ENCODE measurements at places on chromosomes 1 and 21.

GRCh38 chr1:50422946-50423669, at the start of gene DMRTA2:
Gene DMRTA2 (minus strand): TSS chr1:50423443. CDS start chr1:50421536, 1,907 bp downstream.
- DNase-seq = no peak

- no peak for DNase-seq
Measured at GRCh38 chr1:53339736-53340635, 12.1 kb upstream of the LRP8 start.

DNA sequence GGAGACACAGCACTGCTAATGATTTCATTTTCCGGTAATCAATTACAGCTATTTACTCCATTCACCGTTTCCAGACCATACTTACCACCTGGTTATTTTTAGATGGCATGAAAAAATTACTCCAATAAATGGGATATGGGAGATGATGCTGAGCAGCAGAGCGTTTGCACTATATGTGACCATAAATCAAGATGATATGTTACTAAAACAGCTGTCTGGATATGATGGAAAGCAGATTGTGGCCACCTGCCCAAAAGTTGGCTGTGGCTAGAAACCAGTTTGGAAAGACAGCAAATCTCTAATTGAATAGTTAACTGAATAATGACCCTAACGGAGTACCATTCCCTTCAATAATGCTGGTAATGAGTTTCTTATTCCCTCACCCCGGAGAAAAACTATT, 22.5 kb upstream of the KCTD3 start:
- no peak for DNase-seq

GRCh38 chr1:182641561-182641960, 37.4 kb upstream of the RGS16 start:
- no peak for DNase-seq

DNA sequence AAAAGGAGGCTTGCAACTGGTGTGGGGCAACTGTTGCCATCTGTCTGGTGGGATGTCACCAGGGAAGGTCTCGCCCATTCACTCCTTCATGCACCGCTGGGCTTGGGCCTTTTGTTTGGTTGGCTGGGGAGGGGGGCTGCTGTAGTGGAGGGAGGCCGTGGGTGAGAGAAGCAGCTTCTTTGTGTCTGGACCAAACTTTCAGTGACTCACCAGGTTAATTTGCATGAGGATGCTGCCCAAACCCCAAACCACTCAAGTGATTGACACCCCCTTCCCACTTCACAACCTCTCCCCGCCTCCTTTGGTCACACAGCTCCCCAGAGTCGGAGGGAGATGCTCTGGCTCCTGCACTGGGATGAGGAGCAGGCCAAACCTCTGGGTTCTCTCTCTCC, 19.7 kb downstream of the BTG2 start:
- peak; percentile 65 for DNase-seq

GRCh38 chr1:207025146-207025880, 7.2 kb downstream of the C1orf116 start:
- DNase-seq = no peak

- DNase-seq = peak; percentile 61
Measured at GRCh38 chr1:202237052-202237451, 43.5 kb downstream of the LGR6 start.

DNA sequence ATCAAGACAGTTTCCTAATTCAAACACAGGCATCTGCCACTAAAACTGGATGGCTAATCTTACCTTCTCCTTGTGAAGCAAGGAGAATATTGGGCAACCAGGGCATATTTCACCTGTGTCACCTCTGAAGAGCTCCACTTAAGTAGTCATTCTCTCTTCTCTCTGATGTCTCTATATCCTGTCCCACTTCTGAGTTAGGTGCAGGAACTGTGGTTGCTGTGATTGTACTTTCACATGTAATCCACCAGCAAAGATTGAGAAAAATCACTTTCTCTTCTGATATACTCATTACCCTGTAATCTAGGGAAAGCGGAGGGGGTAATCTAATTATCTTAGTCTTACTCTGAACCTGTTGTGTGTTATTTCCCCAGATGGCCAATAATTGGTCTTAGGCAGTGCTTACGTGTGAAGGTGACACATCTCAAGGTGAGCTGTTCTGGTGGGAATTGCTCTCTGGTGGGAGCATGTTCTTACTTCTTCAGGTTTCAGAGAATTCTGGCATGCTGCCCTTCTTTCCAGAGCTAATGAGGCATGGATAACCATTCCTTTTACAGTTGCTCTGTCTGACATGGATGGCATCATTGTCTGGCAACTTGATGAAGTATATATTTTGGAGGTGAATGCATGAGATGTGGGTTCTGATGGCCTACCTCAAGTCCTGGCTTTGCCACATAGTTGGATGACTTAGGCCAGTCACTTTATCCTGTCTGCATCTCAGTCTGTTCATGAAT, 12.0 kb downstream of the XCL2 start:
- DNase-seq = no peak

GRCh38 chr21:28749536-28749935, 243.1 kb downstream of the LTN1 start:
- DNase-seq = no peak

- no peak for DNase-seq
Measured at GRCh38 chr1:87291107-87291506, 37.6 kb upstream of the LMO4 start.

- no peak for DNase-seq
Measured at GRCh38 chr1:16900751-16901150, 5.0 kb downstream of the RNU1-2 start.

DNA sequence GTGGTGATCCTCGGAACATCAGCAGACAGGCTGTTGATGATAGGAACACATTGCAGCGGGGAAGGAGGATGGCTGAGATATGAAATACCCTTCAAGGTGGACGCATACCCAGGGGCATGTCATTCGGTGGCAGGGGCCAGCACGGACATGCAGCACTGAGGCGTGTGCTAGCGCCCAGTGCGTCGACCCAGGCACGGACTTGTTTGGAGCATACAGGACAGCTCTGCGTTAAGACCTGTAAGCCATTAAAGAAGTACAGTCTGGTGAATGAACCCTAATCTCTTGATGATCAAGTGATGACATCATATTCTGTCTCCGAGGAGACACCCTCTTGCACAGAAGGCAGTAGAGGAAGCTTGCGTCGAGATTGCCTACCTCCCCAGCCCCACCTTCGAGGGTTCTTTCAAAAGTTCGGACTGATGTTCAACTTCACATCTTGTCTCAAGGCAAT, 63.6 kb upstream of the KIF26B start:
- DNase-seq = no peak

- DNase-seq = no peak
Measured at GRCh38 chr1:8889925-8890785, 11.7 kb upstream of the ENO1 start.

GRCh38 chr1:212607206-212607912, 1.2 kb upstream of the ATF3 start:
- DNase-seq = peak; percentile 23

DNA sequence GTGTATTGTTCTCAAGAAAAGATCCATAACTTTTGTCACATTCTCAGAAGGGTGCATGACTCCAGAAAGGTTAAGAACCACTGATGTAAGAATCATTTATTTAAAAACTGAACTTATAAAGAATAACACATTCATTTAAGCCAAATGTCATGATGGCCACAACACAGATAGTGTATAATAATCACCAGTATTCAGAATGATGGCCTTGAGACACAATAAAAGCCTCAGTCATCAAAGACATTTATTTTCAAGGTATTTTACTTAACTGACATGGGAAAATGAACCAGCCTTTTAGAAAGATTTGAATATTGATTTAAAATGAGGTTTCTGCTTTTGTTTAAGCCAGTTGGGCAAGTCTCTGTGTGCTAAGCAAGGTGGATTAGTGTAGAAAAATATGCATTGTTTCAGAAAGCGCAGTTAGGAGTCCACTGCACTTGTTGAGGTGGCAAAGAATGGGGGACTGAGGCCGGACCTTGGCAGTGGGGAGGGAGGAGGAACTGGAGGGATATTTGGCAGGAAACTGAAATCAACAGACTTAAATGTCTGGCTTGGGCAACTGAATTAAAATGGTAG, 371.9 kb upstream of the ESRRG start:
- DNase-seq = no peak

GRCh38 chr1:151995774-151996173, 2.1 kb upstream of the S100A10 start:
- DNase-seq = no peak

DNA sequence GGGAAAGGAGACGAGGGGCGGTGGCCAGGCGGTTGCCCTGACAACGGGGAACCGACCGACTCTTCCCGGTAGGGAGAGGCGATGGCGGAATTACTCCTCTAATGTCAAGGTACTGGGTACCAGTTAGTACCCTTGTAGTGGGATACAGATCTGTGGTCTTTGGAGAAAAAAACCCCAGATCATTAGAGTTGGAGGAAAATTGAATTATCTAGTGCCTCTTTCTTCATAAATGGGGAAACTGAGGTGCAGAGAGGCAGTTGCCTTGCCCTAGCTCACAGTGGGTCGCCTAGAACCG, 545 bp upstream of the PEF1 start:
- no peak for DNase-seq

DNA sequence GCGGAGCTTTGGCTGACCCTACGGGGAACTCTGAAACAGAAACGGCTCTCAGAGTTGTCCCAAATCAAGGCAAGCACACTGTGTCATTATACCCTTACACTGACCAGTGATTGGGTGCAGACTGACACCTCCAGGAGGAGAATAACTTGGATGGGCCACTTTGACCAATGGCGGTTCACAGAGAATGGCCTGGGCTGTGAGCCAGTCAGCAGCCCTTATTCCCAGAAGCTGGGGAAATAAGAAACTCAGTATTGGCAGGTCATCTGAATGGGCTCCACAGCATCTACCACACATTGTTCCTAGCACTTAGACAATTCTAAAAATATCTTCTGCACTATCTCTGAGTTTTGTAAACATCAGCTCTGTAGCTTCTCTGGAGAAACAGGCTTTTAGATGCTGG, 265.2 kb downstream of the ADGRL2 start:
- no peak for DNase-seq

- DNase-seq = no peak
Measured at GRCh38 chr1:112866151-112866550, 89.8 kb downstream of the SLC16A1 start.

DNA sequence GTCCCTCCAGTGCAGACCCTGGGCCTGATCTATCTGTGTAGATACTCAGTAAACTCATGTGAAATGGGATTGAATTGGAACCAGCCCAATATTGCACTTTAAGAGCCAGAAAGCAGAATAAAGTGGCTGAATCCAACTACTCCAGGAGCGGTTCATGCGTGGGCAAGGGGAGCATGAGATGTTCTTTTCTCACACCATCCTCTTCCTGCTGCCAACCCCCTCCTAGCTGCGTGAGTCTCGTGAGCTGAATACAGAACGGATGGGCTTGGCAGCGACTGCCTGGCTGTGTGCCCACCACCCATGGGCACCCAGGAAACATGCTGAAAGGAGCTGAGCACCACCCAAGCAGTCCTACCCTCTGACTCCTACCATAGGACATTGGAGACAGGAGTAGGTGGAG, 128.3 kb downstream of the ELAVL4 start:
- DNase-seq = no peak

DNA sequence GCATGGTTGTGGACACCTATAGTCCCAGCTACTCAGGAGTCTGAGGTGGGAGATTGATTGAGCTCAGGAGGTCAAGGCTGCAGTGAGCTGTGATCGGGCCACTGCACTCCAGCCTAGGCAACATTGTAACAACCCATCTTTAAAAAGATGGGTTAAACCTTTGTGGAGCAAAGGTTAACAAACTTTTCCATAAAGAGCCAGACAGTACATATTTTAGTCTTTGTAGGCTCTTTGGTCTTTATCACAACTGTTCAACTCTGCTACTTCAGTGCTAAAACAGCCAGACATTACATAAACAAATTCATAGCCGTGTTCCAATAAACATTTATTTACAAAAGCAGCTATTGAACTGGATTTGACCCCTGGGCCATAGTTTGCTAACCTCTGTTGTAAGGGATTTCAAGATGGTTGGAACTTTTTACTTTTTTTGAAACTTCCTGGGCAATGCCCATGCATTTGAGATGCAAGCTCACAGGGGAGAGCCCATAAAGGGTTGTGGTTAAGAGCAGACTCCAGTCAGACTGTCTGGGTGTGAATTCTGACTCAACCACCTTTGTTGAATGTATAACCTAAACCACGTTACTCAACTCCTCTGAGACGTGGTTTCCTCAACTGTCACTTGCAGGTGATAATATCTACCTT, 10.8 kb downstream of the INAVA start:
- peak; percentile 55 for DNase-seq

DNA sequence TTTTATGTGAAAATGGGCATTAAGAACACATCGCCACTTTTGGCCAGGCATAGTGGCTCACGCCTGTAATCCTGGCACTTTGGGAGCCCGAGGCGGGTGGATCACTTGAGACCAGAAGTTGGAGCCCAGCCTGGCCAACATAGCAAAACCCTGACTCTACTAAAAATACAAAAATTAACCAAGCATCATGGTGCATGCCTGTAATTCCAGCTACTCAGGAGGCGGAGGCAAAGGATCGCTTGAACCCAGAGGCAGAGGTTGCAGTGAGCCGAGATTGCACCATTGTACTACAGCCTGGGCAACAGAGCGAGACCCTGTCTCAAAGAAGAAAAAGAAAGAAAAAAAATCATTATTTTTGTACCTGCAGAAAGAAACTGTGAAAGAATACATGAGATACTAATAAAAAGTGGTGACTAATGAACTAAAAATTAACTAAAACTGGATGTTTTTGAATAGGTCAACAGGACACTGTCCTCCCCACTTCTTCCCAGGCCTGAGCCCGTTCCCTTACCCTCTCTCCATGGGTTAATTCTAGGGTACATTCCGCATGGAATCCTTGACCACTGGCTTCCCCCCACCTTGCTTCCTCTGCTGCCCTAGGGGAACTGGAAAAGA, 8.3 kb upstream of the TINAGL1 start:
- DNase-seq = no peak

GRCh38 chr1:58333511-58333910, 213.0 kb downstream of the OMA1 start:
- DNase-seq = no peak

DNA sequence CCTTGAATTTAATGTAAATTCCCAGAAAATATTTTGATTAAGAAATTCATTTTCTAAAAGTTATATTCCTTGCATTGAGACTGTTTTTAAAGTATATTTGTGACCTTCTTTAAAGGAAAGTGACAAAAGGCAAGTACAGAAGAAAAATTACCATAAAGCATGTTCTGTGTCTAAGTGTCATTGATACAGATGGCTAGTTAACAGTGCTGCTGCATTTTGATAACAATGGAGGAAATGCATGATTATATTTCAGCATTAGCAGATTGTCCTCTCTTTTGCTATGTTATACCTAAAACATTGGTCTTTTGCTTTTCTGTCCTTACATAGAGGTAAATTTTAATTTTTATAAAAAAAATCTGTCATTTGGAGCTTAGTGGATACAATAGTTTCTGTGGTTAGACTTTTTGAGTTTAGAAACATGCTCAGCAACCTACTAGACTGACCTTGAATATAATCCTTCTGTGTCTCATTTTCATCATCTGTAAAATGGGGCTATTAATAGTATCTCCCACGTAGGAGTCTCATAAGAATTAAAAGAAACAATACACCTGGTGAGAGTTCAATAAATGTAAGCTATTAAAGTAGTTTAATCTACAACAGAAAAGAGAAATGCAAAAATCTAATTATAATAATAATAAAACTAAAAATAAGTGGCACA, 51.1 kb upstream of the RGS21 start:
- no peak for DNase-seq

- no peak for DNase-seq
Measured at GRCh38 chr1:76082062-76082461, 7.5 kb downstream of the ST6GALNAC3 start.
